G401 (cell line): ENCODE measurements at places on chromosomes 2 and 18. TPM values are rescaled to one million over a fixed set of nuclear protein-coding genes. Genes with fewer than 3 reads are reported as not detected.

- DNase-seq: no peak
These were observed 1094.0 kb upstream of the KLHL29 start for GRCh38 chr2:22290909-22291473.

GRCh38 chr2:203685081-203685621, 21.3 kb upstream of the CD28 start:
- DNase-seq: no peak

DNA sequence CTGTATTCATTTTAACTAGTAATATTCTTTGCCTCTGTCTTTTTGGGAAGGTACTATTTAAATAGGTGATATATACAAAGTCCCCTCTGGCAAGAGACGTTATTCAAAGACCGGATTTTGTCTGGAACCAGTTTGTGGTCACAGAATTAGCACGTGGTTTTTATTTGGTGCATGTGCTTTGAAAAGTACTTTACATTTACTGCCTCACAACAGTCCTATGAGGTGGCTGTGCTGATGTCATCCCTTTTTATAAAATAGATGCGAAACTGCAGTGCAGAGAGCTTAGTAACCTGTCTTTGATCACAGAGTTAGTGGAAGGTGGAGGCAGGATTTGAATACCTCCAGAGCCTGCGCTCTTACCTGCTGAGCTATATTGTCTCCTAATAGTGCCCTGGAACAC, 4.0 kb downstream of the LPIN1 start:
- peak; percentile 19 for DNase-seq

- no peak for DNase-seq
These were observed 44.1 kb upstream of the TTC39C start for GRCh38 chr18:23970161-23971096.

DNA sequence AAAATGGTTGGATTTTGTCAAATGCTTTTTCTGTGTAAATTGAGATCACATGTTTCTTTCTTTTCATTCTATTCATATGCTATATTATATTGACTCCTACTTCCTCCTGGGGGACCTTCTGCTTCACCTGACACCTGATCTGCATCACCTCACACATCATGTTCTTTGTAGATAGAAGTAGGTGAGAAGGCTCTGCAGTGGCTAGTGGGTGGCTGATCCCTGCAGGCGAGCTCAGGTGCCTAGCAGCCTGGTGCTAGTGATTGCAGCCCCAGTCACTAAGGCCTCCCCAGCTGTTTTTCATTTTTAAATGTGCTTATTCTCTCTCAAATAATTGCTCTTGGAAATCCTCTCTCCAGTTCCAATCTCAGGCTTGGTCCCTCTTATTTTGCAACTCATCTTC, 33.6 kb downstream of the MC4R start:
- DNase-seq: no peak

- DNase-seq: no peak
These were observed 38.9 kb downstream of the ZNF516 start for GRCh38 chr18:76456018-76456750.

- DNase-seq: no peak
These were observed 89.1 kb downstream of the NDUFA10 start for GRCh38 chr2:239935789-239936758.

GRCh38 chr2:136012315-136012714, 26.9 kb upstream of the DARS1 start:
- DNase-seq: no peak

- no peak for DNase-seq
These were observed 499.3 kb downstream of the PID1 start for GRCh38 chr2:228771774-228772173.

GRCh38 chr2:105928563-105928962, 183.9 kb downstream of the NCK2 start:
- no peak for DNase-seq

DNA sequence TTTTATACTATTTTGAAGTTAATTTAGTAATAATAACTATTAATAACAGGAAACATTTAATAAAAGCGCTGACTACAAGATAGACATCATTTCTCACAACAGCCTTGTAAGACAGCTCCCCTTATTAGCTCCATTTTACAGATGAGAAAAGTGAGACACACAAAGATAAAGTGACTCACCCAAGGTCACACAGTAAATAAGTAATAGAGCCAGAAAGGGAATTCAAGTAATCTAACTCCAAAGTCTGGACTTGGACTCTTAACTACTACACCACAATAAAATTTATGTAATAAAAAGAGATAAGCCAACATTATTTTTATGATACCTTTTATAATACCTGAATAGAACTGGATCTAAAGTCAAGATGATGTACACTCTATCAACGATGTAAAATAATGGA, 25.3 kb downstream of the EXOC6B start:
- DNase-seq: no peak

GRCh38 chr18:79402977-79403722, 7.4 kb downstream of the NFATC1 start:
- peak; percentile 27 for DNase-seq

DNA sequence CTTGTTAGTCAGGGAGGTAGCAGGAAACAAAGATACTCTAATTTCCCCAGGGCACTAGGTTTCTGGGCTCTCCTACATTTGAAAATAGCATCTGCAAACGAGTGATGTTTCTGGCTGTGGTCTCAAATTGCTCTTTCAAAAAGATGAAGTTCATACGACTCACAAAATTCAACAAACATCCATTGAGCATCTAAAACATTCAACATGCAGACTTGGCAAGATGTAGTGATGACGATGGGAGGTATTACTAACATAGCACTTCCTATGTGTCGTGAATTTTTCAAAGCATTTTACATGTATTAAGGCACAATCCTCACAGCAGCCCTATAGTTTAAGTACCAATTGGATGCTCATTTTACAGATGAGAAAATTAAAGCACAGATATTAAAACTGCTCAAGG, 5.2 kb downstream of the CCBE1 start:
- DNase-seq: no peak

- DNase-seq: no peak
These were observed 109.8 kb downstream of the AGAP1 start for GRCh38 chr2:235603659-235604058.

DNA sequence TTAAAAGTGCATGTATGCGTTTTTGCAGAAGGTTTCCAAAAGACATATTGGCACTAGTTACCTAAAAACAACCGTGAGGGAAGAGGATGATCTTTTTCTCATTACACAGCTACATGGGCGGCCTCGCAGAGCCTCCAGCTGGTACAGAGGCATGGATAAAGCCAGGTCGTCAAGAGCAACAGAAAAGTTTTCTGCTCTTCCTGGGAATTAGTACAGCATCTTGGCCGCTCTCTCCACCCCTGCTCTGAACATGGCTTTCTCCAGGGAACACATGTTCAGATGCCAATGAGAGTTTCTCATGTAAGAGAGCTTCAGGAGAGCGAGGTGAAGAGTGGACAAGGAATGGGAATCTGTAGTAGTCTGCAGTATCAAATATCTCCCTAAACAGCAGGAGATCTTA, 108.4 kb downstream of the ZEB2 start:
- DNase-seq: no peak

DNA sequence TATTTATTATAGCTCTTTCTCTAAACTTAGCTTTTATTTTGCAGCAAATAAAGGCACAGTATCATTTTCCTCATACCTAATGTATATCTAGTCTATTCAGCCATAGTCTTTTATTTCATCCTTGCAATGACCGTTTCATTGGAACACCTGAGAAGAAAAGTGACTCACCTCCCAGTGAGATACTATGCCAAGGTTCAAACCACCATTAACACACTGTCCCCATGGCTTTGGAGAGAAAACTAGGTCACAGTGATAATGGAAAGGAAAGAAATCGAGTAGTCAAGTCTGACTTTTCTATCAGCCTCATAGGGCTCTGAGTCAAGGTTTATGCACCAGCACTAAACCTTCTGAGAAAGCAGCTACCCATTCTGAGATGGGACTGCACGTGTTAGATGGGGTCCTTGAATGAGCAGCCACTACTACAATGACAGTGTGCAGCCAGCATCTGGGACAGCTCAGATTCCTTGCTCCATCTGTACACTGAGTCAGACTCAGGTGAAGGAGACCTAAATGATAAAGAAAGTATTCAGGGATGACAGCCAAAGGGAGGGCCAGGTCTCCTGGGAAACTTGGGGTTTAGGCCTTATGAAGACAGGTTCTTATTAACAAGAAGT, 971.1 kb upstream of the ACVR2A start:
- no peak for DNase-seq

DNA sequence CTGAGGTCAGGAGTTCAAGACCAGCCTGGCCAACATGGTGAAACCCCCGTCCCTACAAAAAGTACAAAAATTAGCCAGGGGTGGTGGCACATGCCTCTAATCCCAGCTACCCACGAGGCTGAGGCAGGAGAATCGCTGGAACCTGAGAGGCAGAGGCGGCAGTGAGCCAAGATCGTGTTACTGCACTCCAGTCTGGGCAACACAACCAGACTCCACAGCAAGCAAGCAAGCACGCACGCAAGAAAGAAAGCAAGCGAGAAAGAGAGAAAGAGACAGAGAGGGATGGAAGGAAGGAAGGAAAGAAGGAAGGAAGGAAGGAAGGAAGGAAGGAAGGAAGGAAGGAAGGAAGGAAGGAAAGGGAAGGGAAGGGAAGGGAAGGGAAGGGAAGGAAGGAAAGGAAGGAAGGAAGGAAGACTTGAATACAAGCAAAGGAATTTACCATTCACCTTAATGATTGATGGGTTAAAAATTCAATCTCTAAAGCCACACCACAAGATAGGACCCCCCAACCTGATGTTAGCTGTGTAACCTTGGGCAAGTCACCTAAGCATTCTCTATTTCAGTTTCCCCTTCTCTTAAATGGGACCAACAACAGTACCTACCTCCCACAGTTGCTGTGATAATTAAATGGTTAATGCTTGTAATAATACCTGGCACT, 181.7 kb downstream of the ATAD2B start:
- DNase-seq: no peak

GRCh38 chr2:76642129-76642528, 880.0 kb downstream of the LRRTM4 start:
- DNase-seq: no peak

DNA sequence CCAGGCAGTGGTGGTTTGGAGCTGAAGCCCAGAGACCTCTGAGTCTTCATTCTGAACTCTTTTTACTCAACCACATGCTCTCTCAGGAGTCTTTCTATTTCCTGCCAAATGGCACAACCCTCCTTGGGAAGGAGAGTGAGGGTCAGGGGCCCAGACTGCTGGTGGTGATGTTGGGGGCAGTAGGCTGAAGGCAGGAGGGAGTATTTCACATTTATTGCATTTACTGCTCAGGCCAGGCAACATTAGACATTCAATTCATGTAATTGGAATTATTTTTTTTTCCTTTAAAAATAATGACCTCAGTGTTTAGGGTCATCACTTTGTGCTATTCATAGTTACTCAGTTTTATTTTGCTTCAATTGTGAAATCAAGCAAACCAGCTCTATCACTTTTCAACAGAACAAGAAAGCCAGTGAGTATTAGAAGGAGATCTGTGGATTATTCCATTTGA, 311.3 kb upstream of the NT5C1B start:
- no peak for DNase-seq

DNA sequence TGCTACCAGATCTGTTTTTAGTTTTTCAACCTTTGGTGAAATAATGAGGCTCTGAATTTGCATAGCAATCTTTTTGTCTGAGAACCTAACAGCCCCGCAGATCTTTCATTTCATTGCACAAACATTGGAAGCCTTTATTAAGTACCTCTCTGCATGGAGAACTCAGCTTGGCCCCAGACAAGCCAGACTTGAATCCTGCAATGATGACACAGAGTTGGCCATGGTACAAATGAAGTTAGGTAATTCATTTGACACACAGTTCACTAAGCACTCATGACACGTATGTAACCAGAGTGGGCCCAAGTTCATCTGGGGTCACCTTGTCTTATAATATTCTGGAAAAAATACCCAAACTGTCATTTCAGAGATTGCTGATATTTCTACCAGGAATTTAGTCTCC, 439.1 kb upstream of the ID2 start:
- DNase-seq: no peak

DNA sequence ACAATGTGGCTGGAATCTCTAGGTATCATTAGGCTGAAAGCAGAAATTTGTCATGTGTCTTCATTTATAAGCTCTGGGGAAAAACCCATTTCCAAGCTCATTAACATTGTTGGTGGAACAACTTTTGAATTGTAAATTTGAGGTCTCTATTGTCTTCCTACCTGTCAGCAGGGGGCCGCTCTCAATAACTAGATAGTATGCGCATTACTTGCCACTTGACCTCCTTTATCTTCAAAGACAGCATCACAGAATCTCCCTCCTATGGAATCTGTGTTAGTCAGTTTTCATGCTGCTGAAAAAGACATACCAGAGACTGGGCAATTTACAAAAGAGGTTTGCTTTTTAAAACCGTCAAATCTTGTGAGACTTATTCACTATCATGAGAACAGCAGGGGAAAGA, 223.1 kb downstream of the CALCRL start:
- no peak for DNase-seq

- no peak for DNase-seq
These were observed 77.1 kb upstream of the SLC39A10 start for GRCh38 chr2:195579776-195580555.

DNA sequence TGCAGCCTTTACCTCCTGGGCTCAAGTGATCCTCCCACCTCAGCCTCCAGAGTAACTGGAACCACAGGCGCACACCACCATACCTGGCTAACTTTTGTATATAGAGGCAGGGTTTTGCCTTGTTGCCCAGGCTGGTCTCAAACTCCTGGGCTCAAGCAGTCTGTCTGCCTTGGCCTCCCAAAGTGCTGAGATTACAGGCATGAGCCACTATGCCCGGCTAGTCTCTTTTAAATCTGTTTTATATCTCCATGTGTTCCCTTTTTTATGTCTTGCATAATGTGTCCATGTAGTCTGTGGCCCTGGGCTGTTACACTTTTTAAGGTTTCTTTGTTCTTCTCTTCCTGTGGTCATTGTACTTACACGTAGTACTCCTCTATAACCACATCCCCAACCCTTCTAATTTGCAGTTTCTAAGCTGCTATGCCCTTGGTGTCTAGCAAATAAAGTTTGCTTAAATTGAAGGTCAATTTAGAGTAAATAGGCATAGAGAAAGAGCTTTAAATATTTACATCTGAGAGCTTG, 168.2 kb downstream of the MCFD2 start:
- no peak for DNase-seq

DNA sequence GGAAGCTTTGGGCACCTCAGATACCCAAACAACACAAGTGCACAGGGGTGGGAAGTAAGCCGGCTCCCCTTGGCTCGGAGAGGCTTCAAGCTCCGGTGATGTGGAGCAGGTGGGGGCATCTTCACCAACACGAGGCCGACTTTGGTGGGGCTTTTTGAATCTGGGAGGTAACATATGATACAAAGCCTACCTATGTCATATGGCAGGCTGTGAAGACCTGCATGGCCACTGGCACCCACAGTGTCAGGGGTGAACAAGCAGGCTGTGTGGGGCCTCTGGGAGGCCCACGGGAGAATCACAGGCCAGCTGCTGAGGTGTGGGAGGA, 109.0 kb downstream of the EIPR1 start:
- no peak for DNase-seq

GRCh38 chr2:110105608-110106467, 9.8 kb downstream of the MALL start:
- no peak for DNase-seq

The TEKT4 gene
- not detected in 2 replicates for total RNA-seq

The HMSD gene
- total RNA-seq: not detected in 2 replicates

The CIDEA gene
- not detected in 2 replicates for total RNA-seq

The WBP1 gene
- 59.6 and 72.2 TPM in 2 replicates for total RNA-seq
